ENCODE measurements at places on chromosomes 1 and 21.
A peak's percentile ranks its signal among the peaks of the same experiment; 100 is the strongest.

- no peak for DNase-seq
These were observed 102.6 kb downstream of the APP start for GRCh38 chr21:26067836-26068594.

GRCh38 chr21:34967509-34968289 is 81.4 kb downstream of the RUNX1 start:
- no peak for DNase-seq

- peak; percentile 53 for DNase-seq
These were observed 231.7 kb upstream of the B3GALT2 start for GRCh38 chr1:193417945-193418744.

- DNase-seq: peak; percentile 20
These were observed 128.0 kb downstream of the SETD4 start for GRCh38 chr21:35932232-35932911.

- no peak for DNase-seq
These were observed 2.6 kb downstream of the PABPC4 start for GRCh38 chr1:39573736-39574624.

- no peak for DNase-seq
These were observed 260.2 kb downstream of the HHAT start for GRCh38 chr1:210588946-210589345.

DNA sequence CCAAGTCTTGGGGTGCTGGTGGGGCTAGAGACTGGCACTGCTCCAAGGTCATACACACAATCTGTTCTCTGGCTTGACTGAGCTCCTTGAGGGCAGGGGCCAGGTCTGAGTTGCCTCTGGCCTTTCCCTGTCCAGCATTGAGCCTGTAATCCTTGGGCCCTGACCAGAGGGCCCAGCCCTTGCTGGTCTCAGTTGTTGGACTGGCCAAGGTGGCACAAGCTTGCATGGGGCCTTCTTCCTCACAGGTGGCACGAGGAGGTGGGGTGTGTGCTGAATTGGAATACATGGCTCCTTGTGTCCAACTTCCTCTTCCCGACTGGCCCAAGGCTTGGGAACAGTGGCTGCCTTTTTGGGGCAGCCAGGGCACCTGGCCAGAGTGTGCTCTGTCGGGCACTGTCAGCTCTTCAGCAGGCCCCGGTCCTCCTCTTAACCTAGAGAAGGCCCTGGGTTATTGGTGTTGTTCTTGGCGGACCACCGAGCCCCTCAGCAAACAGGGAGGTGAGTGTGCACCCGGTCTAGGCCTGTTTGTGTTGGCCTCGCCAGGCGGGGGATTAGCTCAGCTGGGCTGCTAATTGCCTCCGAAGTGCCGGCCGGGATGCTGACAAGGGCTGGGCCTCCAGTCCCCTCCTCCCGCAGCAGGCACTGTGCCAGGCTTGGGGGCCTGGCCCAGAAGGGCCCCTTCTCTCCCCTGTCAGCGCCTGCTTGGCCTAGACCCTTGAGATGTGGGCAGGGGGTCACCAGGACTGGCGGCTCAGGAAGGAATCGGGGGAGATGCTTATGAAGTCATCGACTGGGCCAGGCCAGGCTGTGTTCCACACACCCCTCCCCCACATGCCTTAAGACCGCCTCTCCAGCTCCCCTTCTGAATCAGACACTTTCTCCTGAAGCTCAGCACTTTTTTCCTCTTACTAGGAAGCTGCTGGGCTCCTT is 28.5 kb downstream of the WNT4 start:
- no peak for DNase-seq

GRCh38 chr1:43671626-43672330 is 21.8 kb downstream of the KDM4A start:
- DNase-seq: no peak

- DNase-seq: peak; percentile 4
These were observed 28.4 kb upstream of the FHAD1 start for GRCh38 chr1:15218287-15219279.

DNA sequence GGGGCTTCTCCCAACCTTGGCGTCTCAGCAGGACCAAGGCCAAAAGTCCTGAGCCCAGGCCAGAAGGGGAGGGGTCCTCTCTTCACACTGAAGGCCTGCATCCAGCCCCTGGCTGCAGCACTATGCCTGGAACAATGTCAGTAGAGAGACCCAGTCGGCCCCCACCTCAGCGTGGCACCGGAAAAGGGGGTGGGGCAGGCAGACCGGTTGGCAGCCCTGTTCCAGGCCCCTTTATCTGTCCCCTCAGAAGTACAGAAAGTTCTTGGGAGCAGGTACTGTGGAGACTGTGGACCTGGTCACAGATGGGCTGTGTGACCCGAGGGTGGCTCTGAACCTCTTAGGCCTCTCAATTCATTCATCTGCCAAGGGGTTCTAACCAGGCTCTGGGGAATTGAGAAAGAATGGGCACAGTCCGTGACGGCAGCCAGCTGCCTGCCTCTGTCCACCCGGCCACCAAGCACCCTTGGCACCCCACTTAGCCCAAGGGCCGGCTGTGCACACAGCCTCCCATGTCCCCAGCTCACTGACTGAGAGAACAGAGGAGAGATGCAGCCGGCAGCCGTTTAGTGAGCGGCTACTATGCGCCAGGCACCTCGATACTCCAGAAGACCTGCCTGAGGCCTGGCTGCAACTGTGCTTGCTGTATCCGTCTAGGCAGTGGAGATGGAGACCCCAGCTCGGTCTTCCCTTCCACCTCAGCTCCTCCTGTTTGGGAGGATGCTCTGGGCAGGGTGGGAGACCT is 23.9 kb downstream of the RUNX3 start:
- DNase-seq: no peak

- DNase-seq: no peak
These were observed 52.1 kb downstream of the EIF2D start for GRCh38 chr1:206560007-206560716.

DNA sequence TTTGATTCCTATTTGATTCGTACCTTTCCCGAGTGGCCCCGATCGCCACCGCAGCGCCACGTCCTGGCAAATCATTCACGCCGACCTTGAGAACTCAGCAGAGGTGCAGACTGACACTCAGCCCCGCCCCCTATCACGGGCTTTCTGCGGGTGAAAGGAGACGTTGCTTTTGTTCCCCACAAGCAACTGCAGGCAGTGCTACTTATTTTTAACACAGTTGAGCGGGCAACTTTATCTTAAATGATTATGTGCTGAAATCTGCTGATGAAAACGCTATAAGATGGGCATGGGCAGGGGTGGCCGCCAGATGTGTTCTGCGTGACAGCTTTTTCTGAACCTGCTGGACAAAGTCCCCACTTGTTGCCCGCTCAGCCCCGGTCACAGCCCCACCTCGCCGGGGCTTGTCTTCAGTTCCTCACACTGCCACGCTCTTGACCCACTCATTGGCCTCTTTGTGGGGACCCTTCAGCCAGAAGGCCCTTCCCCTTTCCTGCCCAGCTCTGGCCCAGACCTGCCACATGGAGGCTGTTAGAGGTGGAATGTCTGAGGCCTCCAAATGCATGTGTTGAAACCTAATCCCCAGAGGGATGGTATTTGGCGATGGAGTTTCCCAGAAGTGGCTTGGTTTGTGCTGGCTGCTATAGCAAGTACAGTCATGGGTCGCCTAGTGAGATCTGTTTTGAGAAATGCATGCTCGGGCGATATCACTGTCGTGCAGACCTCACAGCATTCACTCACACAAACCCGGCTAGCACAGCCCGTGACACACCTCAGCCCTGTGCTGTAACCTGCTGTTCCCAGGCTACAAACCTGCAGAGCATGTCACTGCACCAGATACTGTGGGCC is 15.7 kb upstream of the PDXK start:
- peak; percentile 20 for DNase-seq

DNA sequence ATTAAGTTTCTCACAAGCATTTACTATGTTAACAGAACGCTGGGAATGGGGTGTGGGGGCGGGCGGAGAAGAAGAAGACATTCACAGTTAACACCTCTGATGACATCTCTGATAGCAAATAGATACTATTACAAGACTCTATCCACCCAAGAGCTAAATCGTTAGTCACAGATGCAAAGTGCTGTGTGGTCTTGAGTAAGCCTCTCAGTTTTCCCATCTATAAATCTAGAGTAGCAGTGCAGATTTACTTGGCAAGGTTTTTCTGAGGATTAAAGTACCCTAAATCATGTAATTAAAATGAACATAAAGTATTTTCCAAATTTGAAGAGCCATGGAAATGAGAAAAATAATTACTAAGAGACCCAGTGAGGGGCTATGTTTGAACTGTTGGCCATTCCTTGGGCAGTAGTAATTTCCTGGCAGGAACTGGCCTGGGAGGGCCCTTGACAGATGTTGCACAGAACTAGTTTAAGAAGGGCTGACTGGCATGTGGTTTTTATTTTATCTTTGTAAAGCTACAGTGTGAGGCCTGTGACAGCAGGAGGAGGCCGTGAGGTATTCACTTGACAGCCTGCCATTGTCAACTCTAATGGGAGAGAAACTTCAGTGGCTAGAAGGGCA is 58.7 kb upstream of the APOBEC4 start:
- DNase-seq: no peak

- no peak for DNase-seq
These were observed 9.8 kb upstream of the HPCAL4 start for GRCh38 chr1:39701049-39701439.

- DNase-seq: no peak
These were observed 54.3 kb upstream of the TARBP1 start for GRCh38 chr1:234533034-234533891.

DNA sequence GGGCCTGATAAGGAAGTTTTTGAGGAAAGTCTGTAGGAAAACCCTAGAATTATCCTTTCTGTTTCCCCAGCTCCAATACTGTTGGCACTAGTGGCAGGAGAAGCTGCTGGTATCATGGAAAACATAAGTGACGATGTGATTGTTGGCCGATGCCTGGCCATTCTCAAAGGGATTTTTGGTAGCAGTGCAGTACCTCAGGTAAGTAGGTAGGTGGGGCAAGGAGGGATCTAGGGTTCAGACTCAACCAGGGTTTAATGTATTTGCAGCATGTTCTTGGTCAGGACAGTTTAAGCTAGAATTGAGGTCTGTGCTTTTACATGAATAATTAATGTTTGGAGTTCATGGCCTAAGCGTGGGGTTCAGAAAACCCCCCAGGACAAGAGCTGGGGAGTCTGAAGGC is 62.1 kb downstream of the KDM1A start:
- peak; percentile 3 for DNase-seq

GRCh38 chr1:64166629-64167028 is 36.8 kb upstream of the UBE2U start:
- no peak for DNase-seq

GRCh38 chr1:107670397-107671040 is 294.5 kb downstream of the VAV3 start:
- no peak for DNase-seq

- no peak for DNase-seq
These were observed 31.7 kb upstream of the HEATR1 start for GRCh38 chr1:236636017-236636416.

DNA sequence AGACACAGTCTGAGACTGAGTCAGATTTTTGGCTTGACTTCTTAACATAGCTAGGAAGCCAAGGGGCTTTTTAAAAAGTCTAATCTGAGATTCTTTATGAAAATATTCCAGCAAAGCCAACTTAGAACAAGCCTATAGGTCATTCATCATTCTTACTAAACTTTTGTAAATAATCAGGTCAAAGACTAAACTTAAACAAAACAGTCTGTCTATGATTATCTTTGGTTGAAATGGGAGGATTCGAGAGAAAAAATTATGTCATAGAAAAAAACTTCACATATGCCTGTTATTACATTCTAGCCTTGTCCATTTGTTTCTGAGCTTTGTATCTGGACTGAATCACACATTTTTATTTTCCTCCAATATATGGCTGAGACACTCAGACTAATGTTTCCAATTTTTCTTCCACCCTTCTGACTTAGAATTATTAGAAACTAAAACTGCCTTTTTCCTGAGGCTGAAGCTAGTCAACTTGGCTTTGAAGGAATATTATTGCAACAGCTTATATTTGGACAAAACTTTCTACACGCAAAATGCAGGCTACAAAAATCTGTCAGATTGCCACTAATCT is 83.3 kb downstream of the ETS2 start:
- no peak for DNase-seq

DNA sequence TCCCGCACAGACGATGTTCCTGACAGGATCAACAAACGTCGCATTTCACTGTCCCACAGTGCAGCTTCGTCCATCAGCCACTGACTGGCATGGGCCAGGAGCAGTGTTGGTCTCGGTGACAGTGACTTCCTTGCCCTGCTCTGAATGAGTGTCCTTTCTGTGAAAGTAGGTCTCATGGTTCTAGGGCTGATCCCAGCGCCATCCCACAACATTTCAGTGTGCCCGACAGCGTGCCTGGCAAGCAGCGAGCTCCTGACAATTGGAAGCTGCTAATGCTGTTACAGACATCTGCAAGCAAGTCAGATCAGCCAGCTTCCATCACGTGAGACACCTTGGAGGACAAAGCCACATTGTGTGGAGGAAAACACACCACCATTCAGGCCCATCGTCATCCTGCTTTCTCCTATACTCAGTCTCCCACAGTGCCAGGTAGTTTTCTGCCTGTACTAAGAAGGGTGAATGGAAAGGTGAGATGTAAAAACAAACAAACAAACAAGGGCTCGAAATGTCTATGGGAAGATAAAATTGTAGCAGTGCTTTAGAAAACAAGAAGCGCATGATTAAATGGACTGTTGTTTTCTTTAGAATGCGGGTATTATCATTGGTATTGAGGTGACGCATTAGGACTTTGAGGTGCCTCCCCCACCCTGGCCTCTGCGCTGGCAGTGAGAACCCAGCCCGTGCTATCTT is 21.9 kb downstream of the ERRFI1 start:
- no peak for DNase-seq

DNA sequence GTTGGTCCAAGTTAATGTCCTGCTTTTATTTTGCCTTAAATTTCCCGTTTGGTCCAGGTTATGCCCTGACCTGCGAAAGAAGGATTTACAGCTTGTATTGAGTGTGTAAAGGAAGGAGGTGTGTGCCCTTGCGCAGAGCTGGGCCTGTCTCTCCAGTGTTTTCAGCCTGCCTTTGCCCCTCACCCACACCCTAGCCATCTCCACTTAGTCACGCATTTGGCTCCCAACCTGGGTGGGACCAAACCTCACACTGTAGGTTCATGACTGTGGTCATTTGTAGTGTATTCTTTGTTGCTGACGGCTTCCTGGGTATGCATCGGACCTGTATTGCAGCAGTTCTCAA is 572 bp upstream of the SRSF10 start:
- peak; percentile 36 for DNase-seq

DNA sequence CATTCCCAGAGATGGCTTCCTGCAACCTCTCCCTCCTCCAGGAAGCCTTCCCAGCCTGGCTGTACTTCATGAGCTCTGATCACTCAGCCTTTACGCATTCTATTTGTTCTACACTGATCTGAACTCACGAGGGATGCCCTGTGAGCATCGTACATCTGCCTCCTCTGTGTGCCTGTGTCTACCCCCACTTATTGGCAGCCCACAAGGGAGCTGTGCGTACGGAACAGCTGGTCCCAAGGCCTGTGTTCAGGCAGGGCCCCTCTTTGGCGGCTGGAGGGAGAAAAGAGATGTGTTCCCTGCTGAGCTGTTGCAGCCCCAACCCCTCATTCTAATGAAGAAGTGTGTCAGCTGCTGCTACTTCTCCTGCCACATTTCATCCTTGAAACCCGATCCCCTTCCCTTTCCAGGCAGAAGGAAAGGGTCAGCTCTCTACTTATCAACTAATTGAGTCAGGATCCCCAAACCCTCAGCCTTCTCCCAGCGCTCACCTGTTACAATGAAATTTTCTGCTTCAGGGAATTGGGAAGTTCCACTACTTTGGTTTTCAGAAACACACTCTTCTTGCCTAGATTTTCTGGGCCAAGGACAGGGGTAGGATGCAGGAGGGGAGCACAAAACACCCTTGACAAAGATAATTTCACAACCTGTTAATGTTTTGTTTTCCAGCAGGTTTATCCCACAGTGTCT is 3.2 kb downstream of the INKA2 start:
- no peak for DNase-seq
